Activated naive CD8-positive, alpha-beta T cell treated with anti-CD3 and anti-CD28 coated beads for 36 hours (primary cell): ENCODE measurements at places on chromosomes 3 and 15.

DNA sequence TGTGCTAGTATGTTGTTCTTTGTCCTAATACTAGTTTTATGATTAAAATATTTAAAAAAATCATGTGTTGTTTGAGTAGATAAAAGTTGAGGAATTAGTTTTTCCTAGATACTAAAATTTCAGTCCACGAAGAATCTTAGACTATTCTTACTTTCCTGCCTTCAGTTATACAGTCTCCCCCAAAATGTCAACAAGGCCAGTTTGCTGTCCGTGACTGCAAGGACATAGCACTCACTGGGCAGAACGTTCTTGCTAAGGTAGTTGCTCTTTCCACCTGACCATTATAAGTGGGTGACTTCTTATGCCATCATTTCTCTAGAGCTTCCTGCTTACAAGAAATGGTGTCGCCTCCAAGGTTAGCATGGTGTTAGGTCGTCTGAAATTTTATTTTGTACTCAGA is 32.8 kb downstream of the KAT2B start:
- DNase-seq = no peak

- no peak for DNase-seq
These were observed 83.5 kb downstream of the AQP9 start for GRCh38 chr15:58221591-58222241.

DNA sequence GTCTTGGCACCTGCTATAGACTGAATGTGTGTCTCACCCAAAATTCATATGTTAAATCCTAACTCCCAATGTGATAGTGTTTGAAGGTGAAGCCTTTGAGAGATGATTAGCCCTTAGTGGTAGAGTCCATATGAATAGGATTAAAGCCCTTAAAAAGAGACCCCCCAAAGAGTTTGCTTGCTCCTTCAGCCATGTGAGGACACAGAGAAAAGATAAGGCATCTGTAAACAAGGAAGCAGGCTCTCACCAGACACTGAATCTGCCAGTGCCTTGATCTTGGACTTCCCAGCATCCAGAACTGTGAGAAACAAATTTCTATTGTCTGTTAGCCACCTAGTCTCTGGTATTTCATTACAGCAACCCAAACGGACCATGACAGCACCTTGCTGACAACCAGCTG is 16.6 kb downstream of the KPNA1 start:
- no peak for DNase-seq

GRCh38 chr3:126025116-126025729 is 56.2 kb downstream of the ROPN1B start:
- no peak for DNase-seq

DNA sequence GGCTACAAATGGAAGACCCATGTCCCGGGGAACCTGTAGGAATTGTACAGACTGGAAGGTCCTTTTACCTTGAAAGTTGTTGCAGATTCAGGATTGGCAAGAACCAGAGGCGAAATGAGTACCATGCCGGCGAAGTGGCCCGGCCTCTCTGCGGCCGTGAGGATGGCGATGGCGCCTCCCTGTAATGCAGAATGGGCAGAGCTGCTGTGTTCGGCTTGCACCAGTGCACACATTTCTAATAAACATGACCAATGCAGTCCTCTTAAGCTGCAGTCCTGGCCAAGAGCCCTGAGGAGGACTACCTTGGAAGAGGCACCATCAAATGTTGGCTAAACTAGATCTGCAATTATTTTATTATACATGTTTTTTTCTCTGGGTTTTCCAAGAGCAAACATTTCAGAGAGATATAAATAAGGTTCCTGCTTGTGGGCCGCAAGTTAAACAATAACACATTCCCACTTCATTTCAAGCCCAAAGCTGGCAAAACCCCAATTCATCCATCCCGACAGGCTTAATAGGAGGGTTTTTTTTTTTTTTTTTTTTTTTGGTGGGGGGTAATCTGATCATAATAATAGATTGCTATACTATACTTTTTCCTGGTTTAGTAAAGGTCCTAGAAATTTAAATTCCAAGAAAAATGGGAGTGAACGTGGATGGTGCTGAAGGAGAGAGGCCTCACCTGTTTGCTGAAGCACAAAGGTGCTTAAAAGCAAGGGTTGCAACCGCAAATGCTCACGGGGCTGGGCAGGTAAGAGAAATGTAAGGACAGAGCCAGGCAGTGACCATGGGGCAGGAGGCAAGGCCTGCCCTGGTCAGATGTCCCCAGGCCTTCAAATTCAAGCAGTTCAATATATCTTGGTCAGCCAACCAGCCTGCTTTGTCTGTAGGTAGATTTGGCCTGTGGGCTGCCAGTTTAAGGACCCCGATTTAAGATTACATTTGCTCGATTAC is 48.5 kb downstream of the ABTB1 start:
- no peak for DNase-seq

DNA sequence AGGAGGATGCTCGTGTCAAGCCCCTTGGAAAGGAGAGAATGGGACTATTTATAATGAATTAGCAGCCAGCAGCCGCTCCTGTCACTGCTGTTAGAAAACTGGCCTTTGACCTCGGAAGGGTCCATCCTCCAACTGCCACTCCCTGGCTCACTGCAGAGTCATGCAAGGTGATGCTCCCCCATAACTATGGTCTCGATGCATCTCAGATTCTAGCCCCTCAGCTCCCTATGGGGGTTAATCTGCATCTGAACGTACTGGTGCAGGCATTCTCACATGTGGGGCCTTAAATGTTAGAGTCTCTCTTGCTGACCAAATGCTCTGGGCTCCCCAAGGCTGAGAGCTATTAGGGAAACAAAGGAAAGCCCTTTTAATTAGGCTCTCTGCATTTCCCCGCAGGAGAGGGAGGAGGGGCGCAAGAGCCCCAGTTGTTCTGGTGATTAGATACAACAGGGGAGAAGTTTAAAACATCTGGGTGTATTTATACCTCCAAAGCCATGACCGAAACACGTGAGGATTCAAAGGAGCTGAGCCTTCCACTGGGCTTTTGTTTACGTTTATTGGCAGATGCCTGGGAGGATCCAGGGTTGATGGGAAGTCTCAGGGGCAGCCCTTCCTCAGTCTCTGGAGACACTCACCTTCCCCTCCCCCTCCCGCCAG is 182.5 kb downstream of the OPA1 start:
- DNase-seq = no peak

DNA sequence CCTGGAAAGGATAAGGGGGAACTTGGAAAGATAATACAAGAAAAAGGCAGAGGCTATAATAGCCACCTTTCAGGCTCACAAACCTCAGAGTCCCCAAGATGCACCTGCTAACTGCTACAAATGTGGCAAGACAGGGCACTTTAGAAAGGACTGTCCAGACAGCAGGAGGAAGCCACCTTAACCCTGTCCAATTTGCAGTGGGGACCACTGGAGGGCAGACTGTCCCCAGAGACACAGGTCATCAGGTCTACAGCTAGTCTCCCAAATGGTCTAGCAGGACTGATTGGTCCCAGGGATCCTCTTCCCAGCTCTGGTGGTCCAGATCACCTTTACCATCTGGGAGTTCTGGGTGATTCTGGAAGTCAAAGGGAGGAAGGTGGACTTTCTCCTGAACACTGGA is 882.5 kb upstream of the GBE1 start:
- no peak for DNase-seq

- peak; percentile 9 for DNase-seq
These were observed 1.4 kb upstream of the GHSR start for GRCh38 chr3:172449466-172450149.

DNA sequence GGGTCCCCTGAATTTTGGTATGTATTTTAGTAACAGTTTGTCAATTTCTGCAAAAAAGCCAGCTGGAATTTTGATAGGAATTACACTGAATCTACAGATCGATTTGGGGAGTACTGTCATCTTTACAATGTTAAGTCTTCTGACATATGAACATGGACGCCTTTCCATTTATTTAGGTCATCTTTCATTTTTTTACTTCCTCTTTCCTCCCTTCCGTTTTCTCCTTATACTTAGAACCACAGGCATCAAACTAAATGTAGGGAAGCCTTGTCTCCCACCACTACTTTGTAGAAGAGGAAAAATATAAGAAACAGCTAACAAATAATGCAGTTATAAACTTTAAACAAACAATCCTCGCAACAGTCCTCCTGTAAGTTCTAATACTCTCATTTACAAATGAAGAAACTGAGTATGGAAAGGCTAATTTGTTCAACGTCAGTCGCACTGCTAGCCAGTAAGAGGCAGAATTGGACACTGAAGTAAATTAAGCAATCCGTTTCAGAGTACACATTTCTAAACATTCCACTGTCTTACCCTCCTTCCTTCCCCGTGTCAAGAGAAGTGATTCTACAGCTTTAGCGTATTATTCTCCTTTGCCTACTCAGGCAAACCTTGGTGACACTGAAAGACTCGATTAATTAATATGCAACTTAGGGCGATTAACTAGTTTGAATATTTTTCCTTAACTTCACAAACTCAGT is 25.6 kb downstream of the RHOA start:
- DNase-seq = no peak

- DNase-seq = peak; percentile 45
These were observed 87.8 kb downstream of the KLHL25 start for GRCh38 chr15:85706779-85707518.

- no peak for DNase-seq
These were observed 13.4 kb downstream of the ARIH2 start for GRCh38 chr3:48931944-48932580.

GRCh38 chr3:10245081-10245712 is 3.1 kb upstream of the TATDN2 start:
- DNase-seq = no peak

DNA sequence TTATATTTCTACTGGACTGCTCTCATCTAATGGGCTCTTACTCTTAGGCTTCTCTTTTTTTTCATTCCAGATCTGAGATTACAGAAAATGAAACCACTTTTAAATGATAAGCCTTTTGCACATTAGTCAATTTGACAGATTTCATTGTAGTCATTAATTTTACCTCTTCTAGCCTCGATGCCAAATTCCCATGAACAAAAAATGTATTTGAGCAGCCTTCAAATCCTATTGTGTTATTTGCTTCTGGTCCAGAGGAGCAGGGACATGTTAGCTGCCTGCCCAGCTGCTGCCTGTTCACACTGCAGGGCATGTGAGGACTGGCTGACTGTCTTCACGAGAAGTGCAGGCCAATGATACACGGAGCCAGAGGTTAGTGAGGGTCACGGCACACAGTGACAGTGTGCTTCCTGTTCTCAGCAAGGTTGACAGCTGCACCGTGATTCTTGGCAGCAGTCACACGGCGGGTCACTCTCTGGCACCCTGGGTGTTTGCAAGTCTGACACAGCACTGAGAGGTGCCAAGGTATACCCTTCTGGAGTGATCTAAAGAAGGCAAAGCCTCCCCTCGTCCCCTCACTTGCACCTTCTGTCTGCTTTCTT is 40.8 kb downstream of the KAT2B start:
- DNase-seq = peak; percentile 2

- DNase-seq = no peak
These were observed 26.3 kb downstream of the THSD4 start for GRCh38 chr15:71141572-71141971.

GRCh38 chr3:106528932-106529331 is 660.1 kb upstream of the CBLB start:
- no peak for DNase-seq

GRCh38 chr3:164465172-164465571 is 613.1 kb downstream of the SI start:
- no peak for DNase-seq

GRCh38 chr3:101240719-101241399 is 79.5 kb downstream of the IMPG2 start:
- no peak for DNase-seq

DNA sequence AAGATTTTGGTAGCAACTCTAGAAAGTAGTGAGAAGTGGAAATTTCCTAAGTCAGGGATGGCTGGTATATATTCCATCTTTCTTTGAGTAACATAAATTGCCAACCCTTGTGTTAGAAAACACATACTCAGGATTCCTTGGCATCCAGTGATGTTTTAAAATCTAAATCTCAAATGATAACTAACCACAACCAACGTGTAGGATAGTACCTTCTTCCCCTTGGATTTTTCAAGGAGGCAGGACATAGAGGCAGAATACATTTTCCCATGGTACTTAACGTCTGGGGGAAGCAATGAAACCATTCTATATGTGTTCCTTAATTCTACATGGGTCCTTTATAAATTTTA is 93.4 kb downstream of the WDR76 start:
- DNase-seq = no peak

- DNase-seq = no peak
These were observed 17.4 kb downstream of the PTPN23 start for GRCh38 chr3:47398228-47398627.
